ENCODE measurements at places on chromosomes 4 and X.

GRCh38 chrX:124151195-124151594, 181.3 kb upstream of the TEX13D start:
- DNase-seq: no peak

- DNase-seq: no peak
These were observed 4.1 kb upstream of the S100P start for GRCh38 chr4:6689506-6689960.

- no peak for DNase-seq
These were observed 198.1 kb upstream of the UGT8 start for GRCh38 chr4:114400531-114400930.

DNA sequence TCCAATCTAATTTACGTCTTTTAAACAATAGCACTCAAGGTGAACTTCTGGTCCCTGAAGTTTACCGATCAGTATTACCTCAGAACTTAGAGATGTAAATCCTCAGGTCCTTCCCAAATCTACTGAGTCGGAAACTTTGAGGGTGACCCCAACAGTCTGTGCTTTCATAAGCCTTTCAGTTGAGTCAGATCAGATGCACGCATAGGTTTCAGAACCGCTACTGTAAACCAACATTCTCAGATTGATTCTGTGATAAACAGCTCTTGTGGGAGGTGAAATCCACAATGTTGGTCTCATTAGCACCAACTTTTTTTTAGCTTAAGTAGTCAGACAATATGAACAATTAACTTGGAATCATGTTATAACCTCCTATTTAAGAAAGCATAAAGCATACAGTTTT, 86.0 kb downstream of the WWC2 start:
- DNase-seq: no peak

DNA sequence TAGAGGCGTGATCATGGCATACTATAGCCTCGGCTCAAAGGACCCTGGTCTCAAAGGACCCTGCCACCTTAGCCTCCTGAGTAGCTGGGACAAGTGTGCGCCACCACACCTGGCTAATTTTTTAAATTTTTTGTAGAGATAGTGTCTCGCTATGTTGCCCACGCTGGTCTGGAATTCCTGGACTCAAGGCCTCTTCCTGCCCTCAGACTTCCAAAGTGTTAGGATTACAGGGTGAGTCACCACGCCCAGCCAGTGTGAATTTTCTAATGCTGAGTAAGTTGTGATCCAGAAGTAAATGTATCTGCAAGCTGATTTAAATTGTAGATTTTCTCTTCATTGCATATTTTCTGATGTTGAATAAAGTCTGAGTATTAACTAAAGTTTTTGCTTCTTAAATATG, 2.6 kb upstream of the ZNF674 start:
- no peak for DNase-seq

DNA sequence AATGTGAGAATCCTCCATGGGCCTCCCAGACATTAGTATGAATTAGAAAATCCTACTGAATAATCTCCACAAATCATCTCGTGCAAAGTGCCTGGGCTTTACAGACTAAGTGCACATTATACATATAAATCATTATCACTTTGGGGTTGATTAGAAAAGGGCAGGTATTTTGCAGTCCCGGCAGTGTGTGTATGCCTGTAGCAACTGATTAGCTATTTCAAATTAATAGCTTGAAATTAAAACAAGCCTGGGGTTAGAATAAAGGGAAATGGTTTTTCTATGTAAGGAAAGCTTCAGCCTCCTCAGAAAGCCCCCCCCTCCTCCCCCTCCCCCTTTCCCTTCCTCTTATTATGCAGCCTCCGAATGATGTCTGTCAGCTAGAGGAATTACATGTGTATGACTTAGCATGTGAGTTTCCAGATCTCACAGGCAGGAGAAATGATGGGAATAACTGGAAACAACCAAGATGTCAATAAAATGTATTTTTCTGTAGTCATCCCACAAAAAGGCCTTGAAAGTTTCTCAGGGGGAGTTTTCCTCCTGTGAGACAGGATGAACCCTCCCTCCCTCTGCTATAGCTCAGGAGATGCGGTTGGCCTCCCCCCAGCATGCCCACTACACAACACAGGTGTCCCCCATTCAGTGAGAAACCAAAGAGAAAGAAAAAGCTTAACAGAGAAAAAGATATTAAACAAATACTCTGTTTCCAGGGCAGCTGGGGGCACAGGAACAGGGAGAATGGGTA, 41.2 kb upstream of the RASGEF1B start:
- DNase-seq: no peak

DNA sequence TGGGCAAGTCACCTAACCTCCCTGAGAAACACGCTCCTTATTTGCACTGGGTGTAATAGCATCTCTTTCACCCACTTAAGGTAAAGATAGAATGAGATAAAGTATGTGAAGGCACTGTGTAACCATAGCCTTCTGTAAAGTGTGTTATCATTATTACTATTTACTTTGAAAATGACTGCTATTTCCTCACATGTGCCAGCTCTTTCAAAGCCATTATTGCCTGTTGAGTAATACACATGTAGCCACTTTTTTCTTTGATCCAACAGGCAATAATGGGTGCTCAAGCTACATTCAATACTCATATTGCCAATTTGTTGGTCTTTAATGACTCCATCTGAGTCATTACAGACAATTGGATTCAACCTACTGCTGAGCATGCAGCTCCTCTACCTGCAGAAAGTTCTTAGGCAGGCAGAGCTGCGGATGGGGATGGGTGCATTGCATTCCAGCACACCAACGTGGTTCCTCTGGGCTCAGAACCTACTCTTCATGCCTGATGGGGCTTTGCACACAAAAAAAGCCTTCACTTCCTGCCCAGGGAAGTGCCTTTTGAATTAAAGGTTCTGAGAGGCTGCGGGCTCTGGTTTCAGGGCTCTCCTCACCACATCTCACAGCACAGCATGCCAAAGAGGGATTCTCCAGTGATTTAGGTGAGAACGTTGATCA, 9.7 kb downstream of the PTCHD1 start:
- no peak for DNase-seq

GRCh38 chr4:30461218-30461617, 259.0 kb upstream of the PCDH7 start:
- DNase-seq: no peak

- no peak for DNase-seq
These were observed 178.9 kb downstream of the CENPC start for GRCh38 chr4:67366311-67366861.

DNA sequence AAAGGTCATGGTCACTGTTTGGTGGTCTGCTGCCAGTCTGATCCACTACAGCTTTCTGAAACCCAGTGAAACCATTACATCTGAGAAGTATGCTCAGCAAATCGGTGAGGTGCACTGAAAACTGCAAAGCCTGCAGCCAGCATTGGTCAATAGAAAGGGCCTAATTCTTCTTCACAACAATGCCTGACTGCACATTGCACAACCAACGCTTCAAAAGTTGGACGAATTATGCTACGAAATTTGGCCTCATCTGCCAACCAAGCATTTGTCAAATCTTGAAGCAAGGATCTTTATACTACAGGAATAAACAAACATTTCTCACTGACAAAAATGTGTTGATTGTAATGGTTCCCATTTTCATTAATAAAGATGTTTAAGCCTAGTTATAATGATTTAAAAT, 90.4 kb downstream of the EIF4E start:
- DNase-seq: no peak

DNA sequence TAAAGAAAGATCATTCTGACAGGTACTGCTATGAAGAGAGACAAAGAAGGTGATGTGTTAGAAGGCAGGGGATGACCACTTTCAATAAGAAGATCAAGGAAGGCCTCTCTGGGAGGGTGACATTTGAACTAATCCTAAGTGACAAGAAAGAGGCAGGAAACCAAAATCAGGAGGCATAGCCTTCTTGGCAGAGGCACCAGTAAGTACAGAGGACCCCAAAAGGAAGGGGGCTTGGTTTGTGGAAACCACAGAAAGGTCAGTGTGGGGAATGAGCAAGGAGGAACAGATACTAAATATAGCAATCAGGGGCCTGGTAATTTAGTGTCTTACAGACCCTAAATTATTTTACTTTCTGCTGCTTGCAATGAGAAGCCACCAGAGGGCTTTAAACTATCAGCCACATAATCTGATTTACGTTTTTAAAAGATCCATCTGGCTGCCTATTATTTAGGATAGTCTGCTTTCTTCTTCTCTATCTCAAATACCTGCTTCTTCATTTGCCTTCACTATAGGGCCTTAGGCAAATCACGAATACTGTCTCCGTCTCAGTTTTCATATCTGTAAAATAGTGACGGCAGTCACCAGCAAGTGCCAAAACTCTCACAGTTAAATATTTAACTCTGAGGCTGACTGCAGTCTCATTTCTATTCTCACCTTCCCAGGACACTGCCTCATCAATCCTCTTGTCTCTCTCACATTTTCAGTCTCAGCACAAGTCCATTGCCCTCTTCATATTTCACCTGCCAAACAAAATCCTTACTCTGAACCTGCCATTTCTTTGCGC, 16.7 kb downstream of the NR3C2 start:
- DNase-seq: no peak
